ENCODE measurements at places on chromosomes 5 and 9.

- no peak for DNase-seq
Measured at GRCh38 chr5:39169081-39169480, 50.3 kb downstream of the FYB1 start.

GRCh38 chr5:151154931-151155774 lies 2.4 kb downstream of the ANXA6 start:
- no peak for DNase-seq

DNA sequence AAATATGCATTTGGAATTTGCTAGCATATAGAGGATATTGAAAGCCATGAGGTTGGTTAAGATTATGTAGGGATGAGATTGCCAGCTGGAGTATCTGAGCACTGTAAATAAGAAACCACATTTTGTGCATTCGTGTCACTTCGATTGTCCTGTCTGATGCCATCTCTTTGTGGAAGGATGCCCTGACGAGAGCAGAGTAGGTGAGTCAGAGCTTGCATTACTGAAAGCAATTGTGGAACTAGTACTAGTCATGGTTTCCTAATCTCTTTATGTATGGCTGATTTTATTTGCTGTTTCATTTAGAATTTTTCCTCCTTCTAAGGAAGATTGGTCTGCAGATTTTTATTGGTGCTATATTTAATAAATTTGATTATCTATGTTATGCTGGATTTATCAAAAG lies 14.5 kb upstream of the TAS2R1 start:
- peak; percentile 77 for DNase-seq

DNA sequence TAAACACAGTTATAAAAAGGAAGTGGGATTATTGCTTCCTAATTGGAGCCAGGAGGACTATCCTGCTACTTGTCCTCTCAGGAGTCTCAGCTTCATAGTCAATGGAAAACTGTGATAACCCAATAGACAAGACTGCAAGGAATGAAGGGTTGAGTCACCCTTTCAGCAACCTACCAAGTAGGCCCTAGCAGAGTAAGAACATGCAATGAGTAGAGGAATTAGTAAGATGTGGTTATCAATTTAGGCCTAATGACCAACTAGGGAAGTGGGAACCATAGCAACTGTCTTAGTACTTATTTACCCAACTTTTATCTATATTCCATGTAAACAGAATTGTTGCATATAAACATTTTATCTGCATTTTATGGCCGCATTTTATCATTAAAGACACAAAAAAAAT lies 310.1 kb downstream of the RFX3 start:
- no peak for DNase-seq

DNA sequence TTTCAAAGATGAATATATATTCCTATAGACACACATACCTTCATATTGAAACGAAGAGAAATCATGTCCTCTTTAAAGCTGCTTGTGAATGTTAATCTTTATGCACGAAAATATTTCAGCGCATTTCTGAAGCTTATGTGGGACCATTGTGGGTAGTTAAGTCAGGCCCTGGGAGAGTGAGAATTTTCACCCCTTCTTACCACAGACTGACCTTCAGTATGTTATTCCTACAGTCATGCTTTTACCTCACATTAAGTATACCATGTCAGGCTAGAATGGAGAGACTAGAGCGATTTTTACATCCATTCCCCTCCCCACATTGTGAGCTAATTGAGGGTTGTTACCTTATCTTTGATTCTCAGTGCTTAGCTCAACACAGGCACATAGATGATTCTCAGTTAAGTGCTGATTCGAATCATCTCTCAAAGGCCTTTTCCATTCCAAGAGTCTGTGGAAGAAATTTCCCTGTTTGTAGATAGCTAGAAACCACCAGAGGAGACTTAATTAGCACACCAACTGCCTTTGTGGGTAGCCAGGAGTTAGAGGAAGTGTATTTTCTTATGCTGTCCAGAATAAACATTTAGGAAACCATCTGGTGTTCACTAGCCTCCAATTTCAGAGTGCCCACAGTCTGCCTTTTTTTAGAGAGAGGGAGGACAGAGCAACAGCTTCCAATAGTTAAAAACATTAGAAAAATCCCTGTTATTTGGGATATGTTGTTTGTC lies 110.5 kb downstream of the MEGF10 start:
- no peak for DNase-seq

DNA sequence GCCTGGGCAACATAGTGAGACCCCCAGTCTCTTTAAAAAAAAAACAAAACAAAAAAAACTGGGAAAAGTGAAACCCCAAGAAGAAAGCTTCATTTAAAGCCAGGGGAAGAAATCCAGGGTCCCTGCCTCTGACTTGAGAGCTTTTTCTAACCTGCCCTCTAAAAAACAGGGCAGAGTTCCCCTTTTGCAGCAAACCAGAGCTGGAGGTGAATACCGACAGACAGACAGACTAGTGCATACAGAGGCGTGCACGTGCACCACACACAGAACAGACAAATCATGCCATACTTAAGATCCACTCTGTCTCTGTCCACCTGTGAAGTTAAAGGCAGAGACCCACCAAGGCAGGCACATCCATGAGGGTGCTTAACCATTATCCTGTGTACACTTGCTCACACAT lies 11.7 kb upstream of the AQP3 start:
- DNase-seq, result no peak

- no peak for DNase-seq
Measured at GRCh38 chr9:31715250-31715649, 669.2 kb upstream of the ACO1 start.

DNA sequence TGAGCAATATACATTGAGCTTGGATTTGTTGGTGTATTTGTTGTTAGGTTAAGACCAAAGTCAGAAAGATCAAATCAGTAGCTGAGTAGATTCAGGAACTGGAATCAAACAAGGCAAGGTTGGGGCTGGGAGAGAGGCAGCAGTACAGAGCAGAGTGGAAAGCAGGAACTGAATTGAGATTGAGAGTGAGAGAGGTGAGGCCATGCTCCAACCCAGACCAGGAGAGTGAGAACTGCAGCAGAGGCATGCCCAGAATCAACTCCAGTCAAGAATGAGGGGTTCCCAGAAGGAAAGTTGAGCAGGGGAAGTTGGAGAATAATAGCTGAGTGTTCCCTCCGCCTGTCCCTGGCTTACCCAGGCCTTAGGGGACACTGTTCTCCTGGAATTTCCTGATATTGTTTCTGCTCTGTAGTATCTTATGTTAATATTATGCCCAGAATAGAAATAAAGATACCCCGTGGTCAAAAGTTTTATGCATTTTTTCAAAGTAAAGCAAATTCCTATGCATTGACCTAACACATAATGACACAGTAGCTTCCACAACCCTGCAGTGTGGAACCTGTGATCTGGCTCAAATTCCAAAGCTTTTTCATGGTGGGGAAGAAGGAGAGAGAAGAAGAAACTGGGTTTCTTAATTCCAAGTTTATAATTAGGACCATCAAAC lies 82.7 kb downstream of the SV2C start:
- DNase-seq, result no peak

- no peak for DNase-seq
Measured at GRCh38 chr5:66633754-66634153, 37.6 kb downstream of the MAST4 start.

DNA sequence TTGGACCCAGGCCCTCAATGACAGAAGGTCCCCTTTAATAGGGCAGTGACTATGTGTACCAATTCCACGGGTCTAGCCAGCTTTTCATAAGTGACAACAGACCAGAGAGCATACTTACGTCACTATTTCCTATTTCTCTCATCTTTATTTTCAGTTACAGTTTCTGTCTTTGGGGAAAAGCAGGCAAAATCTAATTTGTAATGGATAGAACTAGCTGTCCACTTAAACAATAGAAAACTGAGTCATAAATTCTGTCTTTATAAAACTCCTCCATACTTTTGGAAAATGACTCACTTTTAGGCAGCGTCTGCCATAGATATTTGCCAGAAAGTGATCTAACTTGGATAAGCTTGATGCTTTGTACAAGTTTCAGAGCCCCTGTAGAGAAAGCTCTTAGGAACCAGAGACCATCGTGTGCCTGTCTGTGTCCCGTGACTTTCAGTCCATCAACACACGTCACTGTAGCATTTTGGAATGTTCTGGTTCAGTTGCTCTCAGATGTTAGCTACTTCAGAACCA lies 101.9 kb downstream of the F2RL2 start:
- DNase-seq, result no peak

GRCh38 chr5:97151370-97151769 lies 9.0 kb upstream of the LIX1 start:
- no peak for DNase-seq

DNA sequence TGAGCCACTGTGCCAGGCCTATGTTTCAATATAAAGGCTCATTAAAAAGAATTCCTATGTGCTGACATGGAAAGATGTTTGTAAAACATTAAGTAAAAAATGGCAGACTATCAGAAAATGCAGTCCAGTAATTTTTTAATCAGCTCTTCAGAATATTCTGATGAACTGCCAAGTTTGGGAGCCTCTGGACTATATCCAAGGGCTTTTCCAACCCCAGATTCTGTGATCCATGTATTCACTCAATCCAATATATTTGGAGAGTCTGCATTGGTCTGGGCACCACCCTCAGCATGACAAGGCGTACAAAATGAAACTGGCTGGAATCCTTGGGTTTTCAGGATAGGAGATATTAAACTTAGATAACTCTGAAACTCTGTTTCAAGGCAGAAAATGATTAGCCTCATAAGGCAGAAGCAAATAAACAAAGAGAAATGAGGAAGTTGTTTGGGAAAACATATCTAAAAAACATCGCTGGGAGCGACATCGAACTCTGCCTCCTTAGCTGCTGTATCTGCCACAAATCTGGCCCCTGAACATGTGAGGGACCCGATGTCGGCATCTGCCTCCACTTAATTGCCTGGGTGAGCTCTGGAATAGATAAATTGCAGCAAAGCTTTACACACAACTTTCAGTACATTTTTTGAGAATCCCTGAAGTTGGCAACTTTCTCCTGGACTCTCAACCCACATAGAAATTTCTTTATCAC lies 14.4 kb downstream of the PDE6A start:
- no peak for DNase-seq

- no peak for DNase-seq
Measured at GRCh38 chr9:102779356-102779755, 215.8 kb upstream of the CYLC2 start.

DNA sequence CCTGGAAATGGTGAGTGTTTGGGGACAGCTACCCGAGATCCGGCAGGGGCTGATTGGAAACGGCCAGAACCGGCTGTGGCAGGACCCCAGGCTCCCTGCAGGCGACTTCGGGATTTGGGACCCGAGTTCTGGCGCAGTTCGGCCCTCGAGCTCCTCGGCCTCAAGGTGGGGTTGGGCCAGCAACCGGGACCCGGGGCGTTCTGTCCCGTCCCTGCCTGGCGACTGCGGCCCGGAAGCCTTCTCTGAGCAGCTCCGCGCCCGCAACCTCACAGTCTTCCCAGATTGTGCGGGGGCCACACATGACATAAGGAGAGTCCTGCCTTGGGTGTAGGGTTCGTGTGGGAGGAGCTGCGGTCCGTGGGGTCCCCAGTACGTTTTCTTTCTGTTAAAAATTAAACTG lies 23.2 kb upstream of the NEURL1B start:
- no peak for DNase-seq

DNA sequence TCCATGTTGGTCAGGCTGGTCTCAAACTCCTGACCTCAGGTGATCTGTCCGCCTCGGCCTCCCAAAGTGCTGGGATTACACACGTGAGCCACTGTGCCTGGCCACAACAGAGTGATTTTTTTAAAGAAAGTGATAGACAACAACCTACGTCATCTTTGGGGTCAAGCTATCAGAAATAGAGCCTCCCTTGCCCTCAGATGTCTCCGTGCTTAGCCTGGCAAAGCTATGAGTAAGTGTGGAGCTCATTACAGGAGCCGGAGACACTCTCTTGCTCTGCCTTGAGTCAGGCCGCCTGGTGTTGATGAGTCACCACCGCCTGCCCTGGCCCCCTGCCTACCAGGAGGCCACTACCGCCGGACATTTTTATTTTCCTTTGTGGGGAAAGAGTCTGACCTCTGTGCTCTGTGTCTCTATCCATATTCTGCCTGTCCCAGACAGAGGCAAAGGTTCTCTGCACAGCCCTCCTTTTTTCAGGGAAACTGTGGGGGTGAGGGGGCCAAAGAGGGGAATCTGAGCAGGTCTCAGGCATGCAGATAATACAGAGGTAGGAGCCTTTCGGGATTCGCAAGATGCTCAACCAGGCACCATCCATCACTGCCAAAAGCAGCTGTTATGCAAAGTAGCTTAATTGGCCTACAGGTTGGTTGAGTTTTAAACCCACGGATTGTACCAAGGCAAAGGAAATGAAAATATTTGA lies 123.7 kb upstream of the CPEB4 start:
- DNase-seq, result peak; percentile 98

DNA sequence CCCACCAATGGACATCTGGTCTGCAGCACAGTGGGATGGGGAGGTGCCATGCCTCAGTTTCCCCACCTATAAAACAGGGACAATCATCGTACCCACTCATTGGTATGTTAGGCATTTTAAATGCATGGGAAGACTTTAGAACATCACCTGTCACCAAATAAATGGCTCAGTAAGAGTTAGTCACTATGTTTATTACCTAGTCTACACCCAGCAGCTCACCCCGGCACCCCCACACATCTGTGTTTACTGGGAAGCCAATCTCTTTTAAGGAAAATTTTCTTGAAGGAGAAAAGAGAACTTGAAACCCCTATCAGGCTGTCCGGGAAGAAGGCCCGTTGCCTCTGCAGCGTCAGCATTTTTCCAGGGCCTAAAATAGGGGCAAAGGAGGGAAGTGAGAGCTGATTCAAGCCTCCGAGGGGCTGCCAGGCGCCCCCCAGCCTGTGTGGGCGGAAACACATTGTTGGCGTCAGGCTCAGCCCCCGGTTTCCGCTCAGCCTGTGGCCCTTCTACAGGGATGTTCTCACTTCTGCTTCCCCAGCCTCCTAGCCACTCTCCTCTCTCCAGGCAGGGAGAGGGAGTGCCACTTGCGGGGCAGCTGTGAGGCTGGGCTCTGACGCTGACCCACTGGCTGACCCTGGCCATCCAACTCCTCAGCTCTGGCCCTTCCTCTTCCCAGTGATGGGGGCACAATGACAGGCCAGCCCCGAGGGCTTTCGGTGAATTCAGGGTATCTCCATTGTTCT lies 4.6 kb downstream of the CSF1R start:
- DNase-seq, result no peak

DNA sequence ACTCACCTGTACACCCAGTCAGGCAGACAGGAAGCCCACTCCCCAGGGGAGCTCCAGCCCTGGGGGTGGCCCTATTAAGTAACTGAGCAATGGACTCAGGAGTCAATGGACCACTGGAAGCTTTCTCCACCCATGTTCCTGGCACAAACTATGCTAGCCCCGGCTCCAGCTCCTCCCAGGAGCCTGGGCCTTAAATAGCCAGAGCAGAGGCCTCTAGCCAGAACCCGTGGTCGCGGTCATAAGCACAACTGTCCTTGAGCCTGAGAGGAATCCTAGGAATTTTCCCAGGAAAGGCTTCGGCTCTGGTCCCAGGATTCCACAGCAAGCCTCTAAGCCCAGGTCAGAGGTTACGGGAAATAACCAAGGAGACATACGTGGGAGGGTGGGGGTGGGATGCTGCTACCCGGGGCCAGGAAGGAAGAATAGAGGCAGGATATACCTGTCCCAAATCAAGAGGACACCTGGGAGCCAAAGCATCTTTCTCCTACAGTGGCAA lies 5.5 kb downstream of the SEPTIN8 start:
- DNase-seq, result peak; percentile 63

DNA sequence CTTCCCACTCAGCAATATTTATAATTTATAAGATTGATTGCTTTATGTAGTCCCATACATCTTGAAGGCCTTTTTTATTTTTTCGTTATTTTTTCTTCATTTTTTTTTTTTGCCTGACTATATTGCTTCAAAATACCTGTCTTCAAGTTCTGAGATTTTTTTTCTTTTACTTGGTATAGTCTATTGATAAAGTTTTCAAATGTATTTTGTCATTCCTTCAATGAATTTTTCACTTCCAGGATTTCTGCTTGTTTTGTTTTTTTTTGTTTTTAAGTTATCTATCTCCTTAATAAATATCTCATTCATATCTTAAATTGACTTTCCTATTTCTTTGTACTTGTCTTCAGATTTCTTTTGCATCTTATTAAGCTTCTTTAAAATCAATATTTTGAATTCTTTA lies 905.6 kb upstream of the CDH6 start:
- no peak for DNase-seq
